ENCODE measurements at places on chromosomes 16 and 17.

DNA sequence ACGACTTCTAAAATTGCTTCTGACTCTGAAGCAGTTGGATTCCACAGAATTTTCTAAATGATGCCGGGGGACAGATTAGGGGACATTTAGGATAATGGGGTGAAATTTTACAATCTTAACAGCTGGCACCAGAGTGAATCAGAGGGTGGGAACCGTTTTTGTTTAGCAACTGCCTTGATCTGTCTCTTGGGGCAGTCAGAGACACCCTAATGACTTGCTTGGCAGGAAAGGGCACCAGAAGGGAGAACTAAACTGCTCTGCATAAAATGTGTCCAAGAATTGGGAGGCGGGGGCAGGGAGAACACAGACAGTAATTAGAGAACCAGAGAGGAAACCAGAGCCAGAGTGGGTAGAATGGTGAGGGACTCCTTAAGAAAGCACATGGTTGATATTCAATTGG is 6.1 kb upstream of the ABCC12 start:
- no peak for DNase-seq

DNA sequence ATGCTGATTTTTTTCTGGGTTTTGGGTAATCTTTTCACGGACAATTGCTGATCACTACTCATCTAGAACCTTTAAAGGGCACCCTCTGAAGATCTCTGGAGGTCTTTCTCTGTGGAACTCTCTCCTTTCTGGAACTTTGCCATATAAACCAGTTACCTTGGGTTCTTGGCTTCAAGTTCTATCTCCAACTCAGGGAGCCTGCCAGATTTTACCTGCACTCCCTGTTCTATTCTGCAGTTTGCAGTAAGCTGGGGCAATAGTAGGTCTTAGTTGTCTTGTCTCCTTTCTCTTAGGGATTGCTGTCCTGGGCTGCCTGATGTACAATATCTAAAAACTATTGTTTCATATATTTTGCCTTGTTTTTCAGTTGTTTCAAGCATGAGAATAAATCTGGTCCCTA is 120.3 kb downstream of the CHD9 start:
- no peak for DNase-seq

- no peak for DNase-seq
Measured at GRCh38 chr17:38619451-38619795, 13.7 kb upstream of the SRCIN1 start.

- no peak for DNase-seq
Measured at GRCh38 chr17:74429604-74430384, 2.1 kb upstream of the GPRC5C start.

DNA sequence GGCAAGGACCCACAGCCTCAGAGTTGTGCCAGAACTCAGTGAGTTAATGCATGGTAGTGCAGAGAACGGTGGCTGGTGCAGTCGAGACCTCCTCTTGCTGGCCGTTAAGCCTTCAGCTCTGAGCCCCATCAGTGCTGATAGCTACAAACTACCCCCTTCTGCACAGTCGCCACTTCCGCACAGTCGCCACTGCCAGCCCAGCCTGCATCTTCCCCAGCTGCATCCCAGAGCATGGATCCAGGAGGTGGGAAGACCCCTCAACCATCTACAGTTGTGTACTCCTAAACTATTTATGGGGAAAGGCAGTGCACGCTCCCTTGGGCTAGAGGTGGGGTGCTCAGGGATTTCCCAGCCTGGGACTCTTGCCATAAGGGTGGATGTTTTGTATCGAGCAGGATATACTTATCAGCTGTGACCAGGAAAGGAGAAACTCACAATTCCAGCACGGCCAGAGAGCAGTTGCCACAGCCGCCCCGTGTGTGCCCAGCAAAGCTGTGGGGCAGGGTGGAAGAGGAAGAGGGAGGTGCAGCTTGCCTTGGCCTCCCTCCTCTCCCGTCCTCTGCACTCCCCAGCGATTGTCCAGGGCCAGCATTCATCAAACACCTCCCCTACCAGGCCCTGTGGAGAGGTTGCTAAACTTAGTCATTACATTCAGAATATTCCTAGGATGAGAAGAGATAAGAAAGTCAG is 49.5 kb upstream of the CMIP start:
- DNase-seq, result no peak
